ENCODE measurements at places on chromosomes 4 and X.

DNA sequence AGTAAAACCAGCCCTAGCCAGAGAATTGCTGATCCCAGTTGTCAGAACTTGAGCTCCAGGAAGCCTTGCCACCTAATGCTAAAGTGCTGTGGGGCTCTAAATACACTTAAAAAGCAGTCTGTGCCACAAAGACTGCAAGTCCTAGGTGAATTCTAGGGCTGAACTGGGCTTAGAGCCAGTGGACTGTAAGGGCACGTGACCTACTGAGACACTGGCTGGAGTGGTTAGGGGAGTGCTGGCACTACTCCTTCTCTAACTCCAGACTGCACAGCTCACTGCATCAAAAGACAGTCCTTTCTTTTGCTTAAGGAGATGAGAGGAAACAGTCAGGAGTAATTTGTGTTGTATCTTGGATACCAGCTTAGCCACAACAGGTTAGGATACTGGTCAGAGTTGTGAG lies 1240.2 kb downstream of the FAM133A start:
- DNase-seq, result no peak

- no peak for DNase-seq
These were observed 6.0 kb downstream of the FBXW7 start for GRCh38 chr4:152529880-152530279.

- DNase-seq, result no peak
These were observed 26.2 kb upstream of the TMPRSS11D start for GRCh38 chr4:67909905-67910584.

DNA sequence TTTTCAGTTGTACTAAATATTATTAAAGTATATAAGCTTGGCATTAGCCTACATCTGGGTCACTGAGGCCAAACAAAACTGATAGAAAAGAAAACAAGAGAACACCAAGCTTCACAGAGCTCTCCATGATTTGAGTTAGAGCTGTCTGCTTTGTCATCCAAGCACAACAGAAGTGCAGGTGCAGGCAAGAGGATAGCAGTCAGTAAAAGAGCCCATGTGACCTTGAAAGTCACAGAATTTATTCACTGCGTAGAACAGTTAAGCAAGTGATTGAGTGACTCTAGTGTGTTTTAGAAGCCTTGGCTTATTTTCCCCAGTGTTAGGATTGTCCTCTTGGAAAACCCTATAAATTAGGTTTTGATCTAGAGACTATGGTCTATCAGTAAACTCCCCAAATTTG lies 49.4 kb upstream of the PRDM5 start:
- no peak for DNase-seq

DNA sequence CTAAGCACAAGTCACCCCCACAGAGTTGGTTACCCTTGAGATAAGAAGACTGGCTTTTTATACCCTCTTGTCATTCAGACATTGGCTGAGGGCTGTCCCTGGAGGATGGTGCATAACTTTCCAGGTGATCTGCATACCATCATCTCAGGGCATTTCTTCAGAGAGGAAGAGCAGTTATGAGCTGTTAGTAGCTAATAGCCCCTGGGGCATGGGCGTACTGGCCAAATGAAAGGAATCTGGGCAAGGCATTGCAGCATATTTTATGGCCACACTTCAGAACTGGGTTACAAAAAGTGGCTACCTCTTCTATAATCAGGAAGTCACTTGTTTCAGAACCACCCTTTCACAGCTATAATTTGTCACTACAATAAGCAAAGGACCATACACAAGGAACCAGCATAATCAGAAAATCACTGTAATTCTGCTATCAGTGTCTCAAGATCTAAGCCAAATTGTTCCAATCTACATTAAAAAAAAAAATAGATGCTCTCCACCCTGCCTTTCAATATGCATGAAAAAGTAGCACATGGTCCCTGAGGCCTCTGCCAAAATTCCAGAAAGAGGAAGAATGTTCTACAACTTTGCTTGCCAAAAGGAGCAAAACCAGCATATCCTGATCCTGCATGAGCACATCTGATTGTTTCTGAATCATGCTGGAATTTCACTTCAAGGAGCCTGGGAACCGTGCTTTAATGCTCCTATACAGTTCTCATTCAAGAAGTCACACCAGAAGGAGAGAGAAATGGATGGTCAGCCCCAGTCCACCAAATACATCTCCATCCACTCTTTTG lies 92.0 kb downstream of the TMEM144 start:
- no peak for DNase-seq
